Fibroblast of lung (primary cell): ENCODE measurements at places on chromosomes 2 and 18.

DNA sequence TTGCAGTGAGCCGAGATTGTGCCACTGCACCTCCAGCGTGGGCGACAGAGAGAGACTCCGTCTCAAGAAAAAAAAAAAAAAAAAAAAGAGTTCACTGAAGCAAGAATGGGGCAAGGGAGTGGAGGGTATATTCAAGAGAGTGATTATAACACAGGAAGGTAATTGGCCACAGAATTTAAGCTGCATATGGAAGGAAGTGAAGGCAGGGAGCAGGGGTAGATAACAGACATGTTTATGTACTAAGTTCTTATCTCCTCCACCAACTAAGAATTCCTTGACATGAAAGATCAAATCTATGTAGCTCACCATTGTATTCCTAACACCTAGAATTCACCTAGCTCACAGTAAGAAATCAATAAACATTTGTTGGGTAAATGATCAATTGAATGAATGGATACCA lies 37.3 kb downstream of the GKN2 start:
- no peak for DNase-seq

DNA sequence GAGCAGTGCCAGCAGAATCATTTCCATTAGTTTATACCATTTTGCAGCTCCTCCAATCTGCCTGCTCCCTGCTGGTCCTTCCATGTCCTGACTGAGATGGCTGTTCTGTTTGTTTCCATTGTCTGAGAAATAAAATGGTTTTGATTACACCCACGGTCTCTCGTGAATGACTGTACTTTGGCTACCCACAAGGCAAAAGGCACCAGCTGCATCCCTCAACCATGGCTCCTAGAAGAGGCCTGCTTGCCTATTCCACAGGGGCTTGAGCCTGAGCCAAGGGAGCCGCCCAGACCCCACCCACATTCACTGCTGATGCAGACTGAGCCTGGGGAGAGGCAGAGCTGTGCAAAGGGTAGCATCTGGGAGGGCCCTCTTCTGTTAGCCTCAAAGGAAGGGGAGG lies 31.2 kb downstream of the MARCHF4 start:
- peak; percentile 34 for DNase-seq

GRCh38 chr2:37561615-37562569 lies 109.5 kb downstream of the CDC42EP3 start:
- peak; percentile 98 for DNase-seq

- peak; percentile 18 for DNase-seq
Observed at GRCh38 chr2:186903216-186903615, 54.2 kb upstream of the ZSWIM2 start.

- peak; percentile 1 for DNase-seq
Observed at GRCh38 chr2:4914551-4914950, 777.6 kb upstream of the SOX11 start.

DNA sequence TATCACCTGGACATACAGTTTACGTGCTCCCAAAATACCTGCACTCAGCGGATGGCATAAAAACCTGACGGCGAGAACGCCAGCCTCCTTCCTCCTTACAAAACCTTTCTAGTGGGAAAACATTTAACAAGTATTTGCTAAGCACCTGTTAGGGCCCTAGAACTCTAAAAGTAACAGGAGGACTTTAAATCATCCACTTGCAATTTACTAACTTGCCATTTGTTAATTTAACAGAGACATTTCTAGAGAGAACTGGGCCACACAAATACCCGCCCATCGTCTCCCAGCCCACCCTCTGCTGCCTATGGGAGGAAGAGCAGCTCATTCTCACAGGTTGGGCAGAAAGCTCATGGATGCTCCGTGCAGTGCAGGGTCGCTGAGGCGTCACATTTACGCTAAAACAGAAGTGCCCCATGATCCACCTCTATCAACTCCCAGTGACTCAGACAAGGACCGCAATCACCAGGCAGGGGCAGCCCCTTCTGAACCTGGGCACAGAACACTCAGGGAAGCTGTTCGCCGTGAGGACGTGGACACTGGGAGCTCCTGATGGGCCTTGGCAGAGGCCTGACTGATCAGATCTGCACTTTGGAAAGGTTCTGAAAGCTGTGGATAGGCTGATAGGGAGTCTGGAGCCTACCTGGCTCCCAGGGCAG lies 106.9 kb downstream of the HDAC4 start:
- no peak for DNase-seq

DNA sequence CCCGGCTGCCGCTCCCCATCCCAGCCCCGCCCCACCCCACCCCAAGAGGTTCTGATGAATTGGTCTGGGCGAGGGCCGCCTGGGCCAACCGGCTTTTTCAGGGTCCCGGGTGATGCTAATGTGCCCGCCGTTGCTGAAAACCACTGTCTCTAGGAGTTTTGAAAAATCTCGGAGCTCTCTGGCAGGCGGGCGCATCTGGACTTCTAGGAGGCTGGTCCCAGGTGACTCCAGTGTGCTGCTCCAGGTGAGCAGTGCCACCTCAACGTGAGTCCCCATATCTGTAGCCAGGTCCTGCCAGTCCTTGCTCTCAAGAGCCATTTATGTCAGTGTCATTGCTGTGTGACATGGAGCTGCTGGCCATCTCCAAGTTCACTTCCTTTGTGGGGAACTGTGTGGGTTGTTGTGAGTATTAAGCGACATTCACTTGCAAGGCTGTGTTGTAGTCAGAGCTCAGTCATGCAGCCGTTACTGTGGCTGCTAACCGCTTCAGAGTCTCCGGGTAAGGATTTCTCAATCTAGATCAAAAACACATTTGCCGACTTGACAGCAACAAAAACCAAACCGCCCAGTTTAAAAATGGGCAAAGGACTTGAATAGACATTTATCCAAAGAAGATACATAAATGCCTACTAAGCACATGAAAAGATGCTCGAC lies at the start of gene RFX8:
TSS of gene RFX8 (minus strand) at position 382 of the 654 bp plus-strand sequence. CDS start 8,264 bp downstream, outside the sequence.
- DNase-seq: peak; percentile 96

GRCh38 chr2:3712831-3713503 lies 9.6 kb downstream of the DCDC2C start:
- DNase-seq: peak; percentile 30

DNA sequence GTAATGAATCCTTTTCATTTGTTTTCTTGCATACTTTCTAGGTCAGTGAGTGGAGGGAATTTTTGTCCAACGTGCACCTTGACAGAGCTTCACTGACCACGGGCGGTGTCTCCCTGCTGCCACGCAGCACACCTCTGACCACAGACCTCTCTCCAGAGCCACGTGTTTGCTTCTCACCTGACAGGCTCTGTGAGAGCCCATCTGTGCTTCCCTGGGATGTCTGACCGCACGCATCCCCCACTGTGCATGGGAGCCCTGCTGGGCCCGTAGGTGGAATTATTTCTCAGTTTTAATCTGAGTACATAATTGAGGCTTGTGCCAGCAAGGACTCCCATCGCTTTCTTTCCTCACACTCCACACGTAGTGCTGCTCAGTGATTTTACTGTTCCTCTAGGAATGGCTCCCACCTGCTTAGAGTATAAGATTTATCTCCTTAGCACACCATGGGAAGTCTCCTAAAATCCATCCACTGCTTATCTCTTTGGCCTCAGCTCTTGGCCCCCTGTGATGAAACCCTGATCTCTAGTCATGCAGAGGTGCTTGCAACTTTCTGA lies 482.6 kb downstream of the TSN start:
- DNase-seq: no peak

DNA sequence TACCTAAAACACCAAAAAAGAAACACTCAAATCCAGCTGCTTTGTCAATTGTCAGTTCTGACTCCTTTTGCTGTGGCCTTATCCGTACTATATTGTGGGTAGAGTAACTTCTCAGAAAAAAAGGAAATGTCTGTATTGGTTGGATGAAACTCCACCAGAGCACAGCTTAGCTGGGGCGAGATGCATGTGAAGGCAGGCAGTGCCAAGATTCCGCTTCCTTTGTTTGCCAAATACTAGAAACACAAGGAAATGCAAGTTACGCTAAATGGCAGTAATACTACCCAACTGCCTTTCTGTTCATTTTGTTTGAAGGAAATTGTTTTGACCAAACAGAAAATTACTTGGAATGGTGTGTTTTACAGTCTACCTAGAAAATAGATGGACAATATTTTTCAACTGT lies 10.0 kb downstream of the KLF11 start:
- no peak for DNase-seq

DNA sequence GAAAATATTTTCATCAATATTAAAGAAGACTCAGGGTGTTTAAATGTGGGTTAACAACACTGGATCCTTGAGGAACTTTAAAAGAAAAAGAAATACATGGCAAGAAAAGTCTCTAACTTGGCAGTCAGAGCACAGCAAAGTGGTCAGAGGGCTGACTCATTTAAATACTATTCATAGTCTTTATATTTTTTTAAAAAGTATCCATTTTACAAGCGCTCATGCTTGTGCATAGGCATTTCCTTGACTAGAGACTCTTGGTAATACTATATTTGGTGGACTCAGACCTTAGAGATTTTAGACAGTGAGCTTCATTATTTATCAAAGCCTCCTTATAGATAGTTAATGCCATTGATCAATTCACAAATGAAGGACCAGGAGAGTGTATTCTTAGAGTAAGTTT lies 110.2 kb downstream of the ABCA12 start:
- peak; percentile 42 for DNase-seq

GRCh38 chr2:31354837-31355236 lies 59.7 kb downstream of the XDH start:
- DNase-seq: peak; percentile 10

DNA sequence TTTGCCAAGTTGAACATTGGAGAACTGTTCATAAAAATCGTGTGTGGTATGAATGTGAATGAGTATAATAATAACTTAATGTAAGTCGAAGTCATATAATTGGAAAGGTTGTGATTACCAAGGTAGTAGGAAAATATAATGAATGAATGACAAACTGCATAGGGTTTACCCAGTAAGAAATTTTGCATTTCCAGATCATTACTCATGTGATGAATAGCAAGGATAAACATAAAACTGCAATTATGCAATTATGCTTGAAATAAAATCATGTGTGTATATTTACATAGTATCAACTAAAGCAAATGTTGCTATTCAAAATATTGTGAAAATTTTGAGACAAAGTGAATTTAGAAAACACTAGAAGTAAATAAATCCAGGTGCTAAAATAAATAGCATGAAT lies 1108.7 kb upstream of the TMEFF2 start:
- DNase-seq: no peak

GRCh38 chr18:35005963-35006577 lies 35.1 kb upstream of the MAPRE2 start:
- DNase-seq: peak; percentile 55

GRCh38 chr2:63192169-63192888 lies 141.7 kb downstream of the OTX1 start:
- no peak for DNase-seq

- DNase-seq: no peak
Observed at GRCh38 chr2:118878531-118879149, 31.2 kb upstream of the EN1 start.

GRCh38 chr2:183993052-183993451 lies 605.3 kb upstream of the ZNF804A start:
- DNase-seq: no peak

- peak; percentile 36 for DNase-seq
Observed at GRCh38 chr2:74037379-74037860, 52.7 kb downstream of the TET3 start.

DNA sequence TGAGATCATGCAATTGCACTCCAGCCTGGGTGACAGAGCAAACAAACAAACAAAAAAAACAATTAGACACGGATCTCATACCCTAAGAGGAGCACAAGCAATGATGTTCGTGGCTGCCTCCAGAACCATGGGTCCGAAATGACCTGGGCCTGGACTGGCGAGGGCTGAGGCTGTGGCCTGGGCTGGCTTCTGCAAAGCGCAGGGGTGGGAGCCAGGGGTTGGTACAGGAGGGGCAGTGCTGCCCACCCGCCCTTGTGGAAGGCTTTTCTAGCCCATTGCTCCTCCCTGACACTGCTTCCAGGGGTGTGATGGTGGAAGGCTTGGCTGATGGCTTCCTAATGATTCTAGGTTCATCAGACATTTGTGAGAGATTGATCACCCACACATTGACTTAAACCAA lies 167.8 kb downstream of the FHOD3 start:
- DNase-seq: no peak

- peak; percentile 9 for DNase-seq
Observed at GRCh38 chr2:145931781-145932395, 1412.0 kb upstream of the ZEB2 start.

- DNase-seq: peak; percentile 9
Observed at GRCh38 chr2:88831792-88832248, 140.3 kb downstream of the RPIA start.

GRCh38 chr2:168686452-168687191 lies 115.8 kb upstream of the NOSTRIN start:
- DNase-seq: peak; percentile 77

DNA sequence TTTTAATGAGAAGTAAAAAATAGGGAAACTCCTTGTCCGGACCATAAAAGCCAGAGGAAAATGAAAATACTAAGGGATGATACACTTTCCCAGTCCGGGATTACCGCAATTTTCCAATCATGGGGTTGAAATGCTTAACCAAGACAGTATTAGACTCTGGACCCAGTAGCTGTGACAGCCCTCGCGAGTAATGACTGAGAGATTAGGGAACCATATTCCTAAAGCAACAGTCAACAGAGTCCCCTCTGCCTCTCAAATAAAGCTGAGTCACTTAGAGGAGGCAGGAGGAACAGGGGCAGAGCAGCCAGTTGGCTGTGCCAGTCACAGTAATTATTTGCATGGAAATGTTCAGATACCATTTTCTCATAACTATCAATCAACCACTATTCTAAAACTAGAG lies 34.8 kb downstream of the GPATCH11 start:
- DNase-seq: no peak

GRCh38 chr2:9980520-9980919 lies 29.0 kb downstream of the GRHL1 start:
- DNase-seq: peak; percentile 32

DNA sequence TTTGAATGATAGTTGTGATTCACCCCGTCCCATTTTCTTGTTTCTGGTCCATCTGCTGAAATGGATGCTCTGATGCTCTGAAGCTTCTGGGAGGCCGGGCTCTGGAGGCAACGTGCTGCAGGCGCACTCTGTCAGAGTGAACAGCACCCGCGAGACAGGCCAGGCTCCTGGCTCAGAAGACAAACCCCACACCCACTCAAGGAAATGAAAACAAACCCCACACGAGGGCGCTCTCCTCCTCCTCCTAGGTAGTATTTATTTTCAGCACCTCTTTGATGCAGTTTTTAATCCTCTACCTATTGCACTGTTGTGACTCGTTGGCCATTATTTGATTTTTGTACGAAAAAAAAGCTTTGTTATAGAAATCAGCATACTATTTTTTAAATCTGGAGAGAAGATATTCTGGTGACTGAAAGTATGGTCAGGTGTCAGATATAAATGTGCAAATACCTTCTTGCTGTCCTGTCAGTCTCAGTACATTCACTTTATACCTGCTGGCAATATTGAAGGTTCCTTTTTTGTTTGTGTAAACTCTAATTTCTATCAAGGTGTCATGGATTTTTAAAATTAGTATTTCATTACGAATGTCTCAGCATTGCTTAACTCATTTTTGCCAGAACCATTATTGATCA lies 10.3 kb upstream of the CHST10 start:
- DNase-seq: peak; percentile 25

GRCh38 chr18:27447451-27447881 lies 262.4 kb upstream of the CHST9 start:
- no peak for DNase-seq
